CD4-positive, alpha-beta T cell (primary cell): ENCODE measurements at places on chromosomes 2 and 18.

- DNase-seq, result no peak
Measured at GRCh38 chr18:49201464-49201863, 250.7 kb upstream of the SMAD7 start.

DNA sequence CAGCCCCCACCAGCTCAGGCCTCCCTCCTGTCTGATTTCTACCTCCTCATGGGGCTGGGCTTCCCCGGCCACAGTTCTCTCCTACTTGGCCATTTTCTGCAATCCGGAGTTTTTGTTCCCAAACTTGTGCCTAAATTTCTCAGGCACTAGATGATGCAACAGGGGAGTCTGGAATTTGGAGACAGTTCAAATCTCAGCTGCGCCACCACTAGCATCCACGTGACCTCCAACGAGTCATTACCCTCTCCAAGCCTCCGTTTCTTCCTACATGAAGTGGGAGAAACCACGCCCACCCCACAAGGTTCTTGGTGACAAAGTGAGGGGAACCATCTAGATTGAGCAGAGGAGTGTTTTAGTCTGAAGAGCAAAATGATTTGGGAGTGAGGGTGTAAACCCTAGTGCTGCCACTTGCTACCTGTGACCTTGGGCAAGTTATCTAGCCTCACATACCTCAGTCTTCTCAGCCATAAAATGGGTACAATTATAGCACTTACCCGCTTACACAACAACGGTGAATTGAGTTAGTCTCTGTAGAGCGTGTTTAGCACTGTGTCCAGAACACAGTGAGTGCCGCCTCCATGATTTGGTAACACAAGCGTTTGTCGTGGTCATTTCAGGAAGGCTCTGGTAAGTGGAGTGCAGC is 61.4 kb upstream of the ASAP2 start:
- DNase-seq, result no peak

DNA sequence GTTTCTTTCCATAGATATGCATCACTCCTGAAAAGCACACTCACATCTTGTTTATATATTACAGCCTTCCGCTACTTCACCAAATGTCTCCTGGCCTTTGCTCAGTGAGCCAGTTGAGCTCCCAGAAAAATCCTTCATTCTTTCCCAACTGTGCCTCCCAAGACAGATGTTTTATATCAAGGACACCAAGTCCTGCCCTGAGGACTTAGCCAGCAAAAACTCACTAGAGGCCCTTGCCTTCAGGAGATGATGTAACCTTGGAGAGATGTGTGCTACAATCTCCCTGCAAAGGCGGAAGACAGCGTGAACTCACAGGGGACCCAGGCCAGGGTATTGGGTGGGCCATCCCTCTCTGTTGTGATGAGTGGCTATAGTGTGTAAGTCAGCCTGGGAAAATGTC is 86.1 kb upstream of the CTAGE1 start:
- no peak for DNase-seq

- no peak for DNase-seq
Measured at GRCh38 chr2:25608718-25609117, 64.7 kb downstream of the DTNB start.

GRCh38 chr2:120429586-120430500 is 83.9 kb downstream of the INHBB start:
- DNase-seq, result no peak

DNA sequence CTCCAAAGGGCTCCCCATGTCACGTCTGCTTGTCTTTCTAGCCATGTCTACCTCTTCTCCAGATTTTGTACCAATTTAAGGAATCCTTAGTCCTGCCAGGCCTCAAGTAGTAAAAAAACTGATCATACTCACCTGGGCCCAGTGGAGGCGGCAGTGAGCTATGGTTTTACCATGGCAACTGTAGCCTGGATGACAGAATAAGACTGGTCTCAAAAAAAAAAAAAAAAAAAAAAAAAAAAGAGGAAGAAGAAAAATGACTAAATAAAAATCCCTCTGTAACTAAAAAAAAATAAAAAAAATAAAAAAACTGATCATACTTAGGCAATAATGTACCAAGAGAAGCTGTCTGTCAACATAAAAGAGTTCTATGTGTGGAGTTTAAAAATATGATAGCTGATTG is 221.6 kb downstream of the NR4A2 start:
- DNase-seq, result no peak

GRCh38 chr2:170248574-170249393 is 70.8 kb downstream of the MYO3B start:
- no peak for DNase-seq

DNA sequence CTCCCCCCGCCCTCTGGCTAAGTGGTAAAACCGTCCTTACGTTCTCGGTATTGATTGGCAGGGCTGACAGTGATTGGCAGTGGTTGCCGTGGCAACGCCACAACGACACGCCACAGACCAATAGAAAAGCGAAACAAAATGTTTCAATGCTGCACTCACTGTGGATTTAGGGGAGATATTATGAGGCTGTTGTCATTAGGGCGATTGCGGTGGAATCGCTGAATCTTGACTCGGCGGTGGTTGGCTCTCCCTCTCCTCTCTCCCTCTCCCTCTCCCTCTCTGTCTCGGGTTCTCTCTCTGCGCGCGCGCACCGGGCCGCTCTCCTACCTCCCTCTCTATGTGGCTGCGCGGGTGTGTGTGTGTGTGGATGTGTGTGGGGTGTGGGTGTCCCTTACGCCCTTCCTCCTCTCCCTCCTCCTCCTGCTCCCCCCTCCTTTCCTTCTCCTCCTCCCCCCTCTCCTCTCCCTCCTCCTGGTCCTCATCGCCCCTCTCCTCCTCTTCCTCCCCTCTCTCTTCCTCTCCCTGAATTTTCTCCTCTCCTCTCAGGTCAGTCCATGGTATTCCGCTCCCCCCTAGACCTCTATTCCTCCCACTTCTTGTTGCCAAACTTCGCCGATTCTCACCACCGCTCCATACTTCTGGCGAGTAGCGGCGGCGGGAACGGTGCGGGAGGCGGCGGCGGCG is at the start of gene SIX3:
SIX3 (plus strand) TSS at position 152 of the 684 bp plus-strand sequence; CDS start at position 555, 403 bp downstream.
- DNase-seq, result no peak

DNA sequence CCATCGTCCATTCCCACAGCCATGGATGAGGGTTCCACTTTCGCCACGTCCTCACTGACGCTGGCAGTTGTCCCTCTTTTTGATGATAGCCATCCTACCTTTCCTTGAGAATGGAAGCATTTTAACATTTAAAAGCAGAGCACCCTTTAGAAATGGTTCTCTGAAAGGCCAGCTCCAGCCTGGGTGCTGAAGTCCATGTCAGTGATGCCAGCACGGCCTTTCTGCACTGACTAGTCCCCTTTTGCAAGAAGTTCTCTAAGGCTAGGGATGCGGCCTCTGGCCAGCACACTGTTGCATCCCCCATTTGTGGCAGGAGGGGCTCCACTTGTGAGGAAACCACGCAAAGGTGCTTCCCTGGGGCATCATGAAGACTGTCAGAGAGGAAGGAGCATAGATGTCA is 203.5 kb downstream of the MGAT5 start:
- DNase-seq, result no peak

DNA sequence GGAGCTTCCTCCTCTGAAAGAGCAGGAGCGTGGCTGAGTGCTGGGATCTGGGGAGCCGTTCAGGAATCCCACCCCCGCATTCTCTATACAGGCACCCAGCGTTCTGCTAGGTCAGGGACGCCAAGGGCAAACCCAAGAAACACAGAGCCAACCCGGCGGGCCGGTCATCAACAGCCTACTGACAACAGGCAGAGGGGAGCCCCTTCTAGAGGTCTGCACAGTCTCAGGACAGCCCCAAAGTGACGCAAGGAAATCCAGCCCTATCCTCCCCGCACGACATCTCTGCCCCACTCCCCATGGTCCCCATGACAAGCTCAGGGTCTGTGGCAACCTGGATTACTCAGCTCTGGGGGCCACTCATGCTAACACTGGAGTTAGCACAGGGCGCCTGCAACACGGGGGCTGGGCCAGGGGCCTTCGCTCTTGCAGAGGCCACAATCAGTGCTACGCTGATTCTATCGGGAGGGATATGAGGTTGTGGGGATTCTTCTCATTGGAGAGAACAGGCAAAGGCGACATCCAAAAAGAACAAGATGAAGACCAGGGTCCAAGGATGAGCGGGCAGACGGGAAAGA is 81.6 kb downstream of the PXDN start:
- DNase-seq, result no peak
